ENCODE measurements at places on chromosomes 5 and 9.
A peak's percentile ranks its signal among the peaks of the same experiment; 100 is the strongest.

DNA sequence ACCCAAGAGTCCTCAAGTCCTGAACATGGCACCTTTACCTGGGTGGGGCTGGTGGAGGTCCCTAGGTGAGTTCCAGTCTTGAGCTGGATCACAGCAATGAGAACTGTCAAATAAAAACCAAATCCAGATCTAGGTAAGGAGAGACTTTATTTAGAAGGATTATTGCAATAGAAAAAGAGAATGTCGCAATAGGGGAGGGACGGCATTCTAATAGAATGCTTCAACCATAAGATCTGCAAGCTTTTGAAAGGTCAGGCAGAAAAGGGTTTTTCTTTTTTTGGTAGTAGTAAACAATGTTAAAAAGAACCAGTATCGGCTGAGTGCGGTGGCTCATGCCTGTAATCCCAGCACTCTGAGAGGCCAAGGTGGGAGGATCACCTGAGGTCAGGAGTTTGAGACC, 5.2 kb upstream of the GCNT1 start:
- peak; percentile 88 for DNase-seq

GRCh38 chr9:27369591-27369990, 72.6 kb upstream of the EQTN start:
- no peak for DNase-seq

GRCh38 chr9:35666045-35666444, 1.1 kb upstream of the ARHGEF39 start:
- no peak for DNase-seq

GRCh38 chr5:174402222-174402812, 322.1 kb upstream of the MSX2 start:
- no peak for DNase-seq

DNA sequence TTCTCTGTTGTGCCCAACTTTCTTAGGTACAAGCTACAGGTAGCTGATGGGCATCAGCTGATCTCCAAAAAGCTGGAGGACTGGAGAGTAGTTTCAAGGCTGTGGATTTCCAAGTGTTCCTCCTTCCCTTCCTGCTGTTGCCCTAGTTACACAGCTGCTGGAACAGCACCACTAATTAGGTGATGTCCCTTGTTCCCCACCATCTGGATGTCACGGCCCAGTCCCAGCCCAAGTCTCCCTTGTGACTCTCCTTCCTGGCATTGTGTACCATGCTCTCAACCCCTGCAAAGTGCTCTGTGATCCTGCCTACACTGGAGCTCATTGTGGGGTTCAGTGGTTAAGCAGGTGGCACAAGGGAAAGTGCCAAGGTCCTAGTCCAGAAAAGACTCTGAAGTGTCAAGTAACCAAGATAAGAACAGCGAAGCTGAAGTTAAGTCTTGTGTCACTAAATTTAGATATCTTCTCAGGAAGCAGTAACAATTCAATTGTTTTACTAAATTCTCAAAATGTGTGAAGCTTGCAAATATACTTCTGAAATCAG, 604.5 kb downstream of the ISL1 start:
- DNase-seq, result no peak

- DNase-seq, result no peak
These were observed 10.7 kb downstream of the PCDH12 start for GRCh38 chr5:141947316-141947715.
